ENCODE measurements at places on chromosomes 3 and 15. TPM values are rescaled to one million over a fixed set of nuclear protein-coding genes. Genes with fewer than 3 reads are reported as not detected.

The C3orf18 gene
- 10.8 TPM for total RNA-seq

- H3K27ac ChIP-seq: no peak overlapping the region
- H3K4me3 ChIP-seq: no peak overlapping the region
- H3K4me1 ChIP-seq: peaks cover 5% of the 10 kb centered on the region
- H3K36me3 ChIP-seq: no peaks in the 10 kb centered on the region
- no peak for DNase-seq
- no peaks in the 10 kb centered on the region for H3K27me3 ChIP-seq
Observed at GRCh38 chr3:195763076-195763830, 42.5 kb downstream of the MUC20 start.

GRCh38 chr3:81406318-81406717, 355.1 kb downstream of the GBE1 start:
- H3K36me3 ChIP-seq: no peaks in the 10 kb centered on the region
- H3K4me3 ChIP-seq: no peak overlapping the region
- H3K27ac ChIP-seq: no peak overlapping the region
- H3K27me3 ChIP-seq: no peaks in the 10 kb centered on the region

DNA sequence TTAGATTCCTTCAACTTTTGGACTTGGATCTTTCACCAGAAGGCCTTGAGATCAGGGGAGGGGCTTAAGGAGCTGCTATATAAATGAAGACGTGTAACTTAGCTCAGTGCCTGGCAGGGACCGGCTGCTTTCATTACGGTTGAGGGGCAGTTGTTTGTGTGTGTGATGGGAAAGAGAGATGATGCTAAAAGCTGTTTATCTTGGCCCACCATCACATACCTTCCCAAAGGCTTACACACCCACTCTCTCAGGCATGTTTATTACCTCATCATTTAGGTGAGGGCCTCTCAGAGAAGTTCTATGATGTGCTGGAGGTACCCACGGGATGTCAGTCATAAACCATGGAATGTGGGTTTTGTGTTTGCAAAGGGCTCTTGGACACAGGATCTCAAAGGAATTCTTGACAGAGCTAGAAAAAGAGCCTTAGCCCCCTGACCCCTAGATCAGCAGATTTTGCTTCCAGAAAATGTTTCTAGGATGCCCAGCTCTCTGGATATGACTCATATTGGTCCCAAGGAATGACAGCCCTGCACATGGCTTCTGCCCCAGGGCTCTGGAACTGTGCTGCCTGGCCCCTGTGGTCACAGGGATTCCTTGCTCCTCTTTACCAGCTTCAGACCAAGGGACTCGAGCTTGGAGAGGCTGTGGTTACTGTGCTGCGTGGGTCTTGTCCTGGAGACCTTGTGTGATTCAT, 15.9 kb upstream of the SMAD3 start:
- H3K27me3 ChIP-seq: no peaks in the 10 kb centered on the region
- DNase-seq: no peak
- H3K27ac ChIP-seq: peak overlapping the region; percentile 51
- peaks cover 36% of the 10 kb centered on the region for H3K4me1 ChIP-seq
- no peak overlapping the region for H3K4me3 ChIP-seq

DNA sequence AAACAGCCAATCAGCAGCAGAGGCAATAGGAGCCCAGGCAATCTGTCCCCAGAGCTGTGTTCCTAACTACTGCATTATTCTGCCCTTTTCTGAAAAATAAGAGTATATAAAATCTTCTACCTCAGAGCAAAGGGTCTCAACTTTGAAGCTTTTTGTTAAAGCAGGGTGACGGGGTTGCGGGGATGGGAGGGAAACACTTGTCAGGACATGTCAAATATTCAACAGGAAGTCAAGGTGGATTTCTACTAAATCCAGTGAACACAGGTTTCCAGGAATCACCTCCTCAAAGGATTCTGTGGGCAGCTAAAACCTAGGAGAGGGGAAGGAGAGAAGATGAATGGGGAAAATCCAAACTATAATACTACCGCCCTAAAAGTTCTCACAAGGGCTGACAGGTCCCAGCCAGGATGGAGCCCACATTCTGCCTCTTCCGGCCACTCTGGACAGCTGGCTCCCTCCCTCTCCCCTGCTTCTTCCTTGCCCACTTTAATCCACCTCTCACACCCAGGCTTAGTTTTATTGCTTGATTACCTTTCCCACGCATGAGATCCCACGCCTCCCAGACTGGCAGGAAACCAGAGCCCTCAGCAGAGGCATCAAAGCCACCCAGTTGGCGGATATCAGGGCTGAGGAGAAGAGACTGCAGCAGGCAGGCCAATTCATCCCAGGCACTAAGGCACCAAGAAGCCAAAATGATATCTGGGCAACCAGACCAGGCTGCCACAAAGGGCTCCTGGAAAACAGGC, 77.2 kb downstream of the OSBPL10 start:
- H3K27me3 ChIP-seq: no peaks in the 10 kb centered on the region
- no peak overlapping the region for H3K27ac ChIP-seq
- H3K36me3 ChIP-seq: no peaks in the 10 kb centered on the region
- no peak for DNase-seq

- H3K4me1 ChIP-seq: peaks cover 10% of the 10 kb centered on the region
- no peak overlapping the region for H3K27ac ChIP-seq
- no peaks in the 10 kb centered on the region for H3K36me3 ChIP-seq
- no peak for DNase-seq
- H3K4me3 ChIP-seq: no peak overlapping the region
Observed at GRCh38 chr3:156811089-156811862, 14.9 kb upstream of the LEKR1 start.

The ERICH6 gene
- not detected for total RNA-seq

- no peaks in the 10 kb centered on the region for H3K27me3 ChIP-seq
- peaks cover 13% of the 10 kb centered on the region for H3K4me1 ChIP-seq
- H3K36me3 ChIP-seq: no peaks in the 10 kb centered on the region
- no peak for DNase-seq
- no peak overlapping the region for H3K27ac ChIP-seq
Observed at GRCh38 chr3:55416331-55416821, 70.7 kb downstream of the WNT5A start.

All from vagina (tissue), 2 donors.